ENCODE measurements at places on chromosomes 11 and 22.

DNA sequence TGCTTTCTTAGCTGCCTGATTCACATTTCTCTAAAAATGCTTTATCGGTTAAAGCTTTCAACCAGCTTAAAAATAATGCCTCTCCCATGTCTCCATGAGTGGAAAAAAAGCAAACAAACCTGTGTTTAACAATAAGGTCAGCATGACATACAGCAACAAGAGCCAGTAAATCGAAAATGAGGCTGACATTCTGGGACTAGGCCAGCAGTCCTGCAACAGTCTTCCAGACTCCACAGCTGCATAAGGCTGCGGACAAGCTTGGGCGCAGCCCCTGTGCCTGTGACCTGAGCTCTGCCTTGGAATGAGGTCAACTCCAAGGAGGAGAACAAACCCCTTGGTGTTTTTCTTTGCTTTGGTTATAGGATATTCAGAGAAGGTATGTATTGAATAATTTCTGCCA, 95.5 kb downstream of the PGR start:
- DNase-seq = peak; percentile 8

DNA sequence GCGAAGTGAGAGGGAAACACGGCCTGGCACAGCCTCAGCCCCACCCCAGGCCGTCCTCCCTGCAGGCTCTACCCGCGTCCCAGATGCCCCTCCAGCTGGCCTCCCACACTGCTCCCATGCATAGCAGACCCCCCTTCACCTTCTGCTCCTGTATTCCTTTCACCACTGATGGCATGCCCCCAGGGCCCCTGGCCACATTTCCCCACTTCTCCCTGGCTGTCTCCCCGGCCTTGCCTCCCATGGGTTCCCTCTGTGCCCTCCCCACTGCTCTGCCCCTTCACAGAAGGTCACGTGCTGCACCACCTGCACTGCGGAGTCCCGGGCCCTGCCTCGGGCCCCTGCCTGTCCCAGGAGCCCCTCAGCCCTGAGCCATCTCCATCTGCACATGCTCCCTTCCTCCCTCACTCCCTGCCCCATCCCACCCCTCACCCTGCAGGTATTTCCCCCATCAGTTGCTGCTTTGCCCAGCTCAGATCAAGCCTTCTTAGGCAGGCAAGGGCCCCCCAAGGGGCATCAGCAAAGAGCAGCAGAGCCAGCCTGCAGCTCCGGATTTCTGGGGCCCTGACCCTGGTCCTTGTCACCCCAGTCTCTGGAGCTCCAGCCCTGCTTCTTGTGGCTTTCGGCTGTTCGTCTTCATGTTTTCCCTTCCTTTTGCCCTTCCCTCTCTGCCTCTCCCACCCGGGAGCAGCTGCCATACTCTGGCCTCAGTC, 46.4 kb downstream of the GAB4 start:
- DNase-seq = no peak

- no peak for DNase-seq
These were observed 16.2 kb downstream of the PHLDA2 start for GRCh38 chr11:2913019-2913431.

- DNase-seq = no peak
These were observed 26.6 kb upstream of the OSBPL5 start for GRCh38 chr11:3191586-3192324.

- no peak for DNase-seq
These were observed 27.8 kb upstream of the FJX1 start for GRCh38 chr11:35590412-35590811.

GRCh38 chr11:40125054-40125453, 1334.4 kb downstream of the LRRC4C start:
- DNase-seq = no peak

DNA sequence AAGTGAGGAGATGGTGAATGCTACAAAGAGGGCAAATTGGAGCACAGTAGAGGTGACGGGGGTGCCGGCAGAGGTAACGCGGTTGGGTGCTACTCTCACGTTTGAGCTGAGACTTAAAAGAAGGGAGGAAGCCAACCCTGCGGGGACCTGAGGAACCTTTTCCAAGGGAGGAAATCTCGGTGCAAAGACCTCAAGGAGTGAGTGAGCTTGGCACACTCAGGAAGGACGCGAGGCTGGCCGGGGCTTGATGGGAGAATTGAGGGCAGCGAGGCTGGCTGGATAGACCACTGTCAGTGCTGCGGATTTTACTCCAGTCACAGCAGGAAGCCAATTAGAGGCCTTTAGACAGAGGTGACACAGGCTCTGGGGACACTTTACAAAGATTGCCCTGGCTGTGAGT, 25.0 kb downstream of the TSKU start:
- no peak for DNase-seq

- no peak for DNase-seq
These were observed 2.0 kb downstream of the MYH9 start for GRCh38 chr22:36385491-36386350.

DNA sequence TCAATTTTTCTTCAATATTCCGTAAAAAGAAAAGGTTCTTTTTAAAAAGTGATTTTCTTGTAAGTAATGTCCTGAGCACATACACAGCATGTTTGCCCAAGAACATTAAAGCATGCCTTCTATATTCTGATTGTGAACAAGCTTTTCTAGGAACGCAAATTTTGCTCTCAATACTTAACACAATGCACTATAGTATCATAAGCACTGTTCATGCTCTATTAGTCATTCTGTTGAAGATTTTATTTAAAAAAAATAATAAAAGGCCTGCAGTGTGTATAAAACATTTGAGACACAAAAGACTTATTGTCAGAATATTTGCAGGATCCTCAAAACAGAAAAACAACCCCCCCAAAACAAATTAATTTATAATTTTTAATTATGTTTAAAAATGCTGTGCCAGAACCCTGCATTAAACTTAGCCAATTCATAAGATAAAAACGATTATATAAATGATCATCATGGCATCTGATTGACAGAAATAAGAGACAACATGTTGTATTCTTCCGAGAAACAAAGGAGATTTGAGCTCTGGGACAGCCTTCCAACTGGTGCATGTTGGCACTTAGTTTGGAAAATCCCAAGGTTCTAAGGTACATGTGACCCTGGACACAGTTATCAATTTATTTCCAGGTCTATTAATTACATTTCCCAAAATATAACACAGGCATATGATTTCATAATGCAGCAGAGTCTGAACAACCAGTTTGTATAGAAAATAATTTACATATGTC, 13.1 kb downstream of the MTMR2 start:
- DNase-seq = no peak

GRCh38 chr22:46969491-46969890, 207.0 kb downstream of the TBC1D22A start:
- no peak for DNase-seq

DNA sequence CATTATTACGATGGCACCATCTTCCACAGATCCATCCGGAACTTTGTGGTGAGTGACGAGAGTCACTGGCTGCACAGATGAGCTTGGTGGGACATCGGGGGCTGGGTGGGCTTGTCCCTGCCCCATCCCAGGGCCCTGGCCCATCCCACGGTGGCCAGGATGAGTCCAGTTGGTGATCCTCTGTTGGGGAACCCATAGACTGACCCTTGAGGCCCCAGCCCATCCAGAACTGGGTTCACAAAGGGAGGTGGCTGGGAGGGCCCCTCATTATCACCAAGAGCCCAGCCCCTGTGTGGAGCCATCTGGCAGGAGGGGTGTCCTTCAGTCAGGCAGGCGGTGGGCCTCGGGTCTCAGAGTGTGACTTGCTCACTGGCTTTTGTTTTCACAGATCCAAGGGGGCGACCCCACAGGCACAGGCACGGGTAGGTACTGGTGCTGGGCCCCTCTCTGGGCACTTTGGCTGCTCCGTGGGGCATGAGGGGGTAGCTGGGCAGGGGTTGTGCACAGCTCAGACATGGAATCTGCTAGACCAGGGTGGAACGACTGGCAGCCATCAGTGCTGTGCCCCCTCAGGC, 22.0 kb downstream of the PPIL2 start:
- DNase-seq = no peak

DNA sequence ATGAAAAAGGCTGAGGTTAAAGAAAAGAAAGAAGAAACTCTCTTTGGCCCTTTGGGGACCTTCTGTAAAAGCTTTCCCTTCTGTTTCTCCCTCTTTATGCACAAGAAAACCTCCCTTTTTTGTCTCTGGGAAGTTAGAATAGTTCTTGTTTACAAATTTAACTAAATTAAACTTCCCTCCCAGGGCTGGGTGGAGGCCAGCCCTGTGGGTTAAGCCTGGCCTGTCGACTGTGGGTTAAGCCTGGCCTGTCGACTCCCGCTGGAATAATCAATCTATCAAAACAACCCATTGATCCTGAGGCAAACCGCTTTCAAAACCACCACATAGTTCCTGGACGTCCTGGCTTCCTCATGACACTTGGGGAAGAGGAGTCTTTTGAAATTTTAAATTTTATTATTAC, 1.2 kb upstream of the DRG1 start:
- DNase-seq = no peak

GRCh38 chr22:47195484-47196165, 433.2 kb downstream of the TBC1D22A start:
- no peak for DNase-seq

- no peak for DNase-seq
These were observed 1.1 kb upstream of the NELL1 start for GRCh38 chr11:20668131-20668809.

DNA sequence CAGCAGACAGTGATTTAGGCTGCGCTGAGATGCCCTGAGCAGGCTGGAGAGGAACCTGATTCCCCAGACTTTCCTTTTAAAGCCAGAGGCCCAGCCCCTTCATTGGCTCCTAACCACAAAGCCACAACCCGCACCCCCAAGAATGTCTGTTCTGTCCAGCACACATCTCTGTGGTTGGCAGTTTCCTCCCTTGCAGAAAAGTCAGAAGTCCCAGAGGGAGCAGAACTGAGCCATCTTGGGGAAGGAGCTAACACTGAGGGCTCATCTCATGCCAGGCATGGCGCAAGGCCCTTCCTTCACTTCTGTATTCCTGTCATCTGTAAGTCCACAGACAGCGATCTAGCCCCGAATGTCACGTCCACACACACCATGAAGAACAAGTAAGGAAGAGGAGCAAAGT, 97.1 kb upstream of the SYT13 start:
- no peak for DNase-seq

GRCh38 chr11:74269161-74269811, 42.2 kb downstream of the P4HA3 start:
- no peak for DNase-seq

- no peak for DNase-seq
These were observed 227.7 kb upstream of the TENM4 start for GRCh38 chr11:79668575-79668974.

DNA sequence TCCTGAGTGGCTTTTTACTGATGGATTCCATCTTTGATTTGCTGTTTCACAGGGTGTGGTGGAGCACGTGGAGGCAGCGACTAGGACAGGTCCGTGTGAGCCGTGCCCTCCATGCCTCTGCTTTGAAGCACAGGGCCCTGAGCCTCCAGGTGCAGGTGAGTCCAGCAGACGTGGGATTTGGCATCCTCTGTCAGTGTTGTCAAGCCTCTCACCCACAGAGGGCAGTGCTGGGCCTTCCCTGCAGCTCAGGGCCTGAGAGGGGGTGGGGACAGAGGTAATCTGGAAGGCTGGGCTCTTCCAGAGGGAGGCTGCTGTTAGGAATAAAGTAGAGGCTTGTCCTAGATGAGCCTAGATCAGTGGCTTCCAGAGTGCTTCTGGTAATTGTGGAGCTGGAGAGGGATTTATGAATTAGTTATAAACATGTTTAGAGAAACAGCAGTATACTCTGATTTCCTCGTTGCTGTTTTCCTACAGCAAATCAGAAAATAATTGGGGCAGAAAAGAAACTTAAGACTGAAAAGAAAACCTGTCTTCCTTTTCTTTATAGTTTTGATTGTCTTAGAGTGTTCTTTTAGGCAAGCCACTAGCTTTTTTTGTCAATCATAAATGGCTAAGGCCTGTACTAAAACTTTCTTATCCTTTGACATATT, 65.0 kb downstream of the SFI1 start:
- no peak for DNase-seq

DNA sequence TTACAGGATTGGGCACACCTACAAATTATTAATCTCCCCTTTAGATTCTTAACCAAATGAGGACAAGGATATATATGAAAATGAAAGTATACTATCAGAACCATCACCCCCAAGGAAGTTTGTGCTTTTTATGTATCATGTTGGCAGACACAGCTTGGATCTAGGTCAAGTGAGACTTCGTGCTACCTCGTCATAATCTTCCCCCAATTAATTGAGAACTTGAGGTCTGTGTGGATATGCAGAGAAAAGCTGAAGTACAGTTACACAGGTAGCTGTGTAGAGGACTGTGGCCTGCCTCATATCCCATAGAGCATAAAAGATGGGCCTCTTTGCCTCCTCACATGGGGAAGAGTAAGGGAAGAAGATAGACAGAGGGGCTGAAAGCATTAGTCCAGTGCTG, 45.6 kb downstream of the DNHD1 start:
- DNase-seq = no peak

- DNase-seq = no peak
These were observed 116.8 kb upstream of the NNMT start for GRCh38 chr11:114179234-114179941.

GRCh38 chr11:121887569-121887968, 228.4 kb downstream of the BLID start:
- DNase-seq = no peak

GRCh38 chr11:71450507-71450906, 2.3 kb upstream of the DHCR7 start:
- no peak for DNase-seq

DNA sequence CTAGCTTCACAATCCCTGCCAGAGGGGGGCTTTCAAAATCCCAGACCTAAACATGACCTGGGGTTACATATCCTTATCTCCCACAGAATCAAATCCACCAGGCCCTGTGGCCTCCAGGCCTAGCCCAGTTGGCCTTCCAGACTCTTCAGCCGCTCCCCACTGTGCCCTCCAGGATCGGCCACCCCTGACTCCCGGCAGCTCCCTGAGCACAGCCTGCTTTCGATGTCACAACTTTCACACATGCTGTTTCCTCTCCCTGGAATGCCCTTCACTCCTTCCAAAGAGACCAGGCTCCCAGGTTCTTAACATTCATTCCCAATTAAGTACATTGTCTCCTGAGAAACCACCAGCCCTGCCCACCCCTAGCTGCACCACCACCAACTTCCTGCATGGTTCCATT, 62.7 kb downstream of the CSNK2A3 start:
- DNase-seq = no peak

DNA sequence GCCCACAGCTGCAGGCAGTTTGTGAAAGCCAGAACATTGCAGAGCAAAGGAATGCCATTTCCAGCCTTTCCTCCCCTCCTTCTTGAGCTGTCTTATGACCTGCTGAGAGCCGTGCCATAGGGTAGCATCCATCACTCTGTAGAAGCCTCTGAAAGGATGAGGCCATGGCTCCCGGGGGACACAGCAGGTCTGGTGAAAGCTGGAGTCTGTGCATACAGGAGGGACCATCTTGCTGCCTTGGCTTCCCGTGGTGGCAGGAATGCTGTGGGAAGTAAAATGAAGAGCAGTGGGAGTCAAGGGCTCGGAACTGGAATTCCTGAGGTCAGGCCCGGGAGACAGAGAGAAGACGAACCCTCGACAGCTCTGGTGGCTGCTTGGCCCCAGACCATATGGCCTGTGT, 30.9 kb downstream of the ANO1 start:
- peak; percentile 60 for DNase-seq

DNA sequence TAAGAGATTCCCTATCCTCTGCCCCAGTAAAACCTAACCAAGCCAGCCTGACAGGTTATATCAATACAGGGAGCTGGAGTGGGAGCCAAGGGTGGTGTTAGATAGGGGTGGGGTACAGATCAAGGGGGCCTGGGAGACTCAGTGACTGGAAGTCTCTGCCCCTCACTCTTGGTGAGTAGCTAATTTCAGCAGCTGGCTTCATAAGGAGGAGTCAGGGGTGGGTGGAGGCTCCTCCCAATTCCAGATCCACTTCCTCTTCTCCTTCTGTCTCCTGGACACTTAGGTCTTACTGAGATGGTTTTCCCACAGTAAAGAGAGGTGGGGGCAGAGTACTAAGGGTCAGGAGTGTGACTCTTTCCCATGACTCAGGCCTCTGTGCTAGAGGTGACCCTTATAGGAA, 1.1 kb upstream of the VSIG2 start:
- DNase-seq = no peak

Measured in spinal cord (tissue), 10 donors.